ENCODE measurements at places on chromosomes 13 and 19. TPM values are rescaled to one million over a fixed set of nuclear protein-coding genes. Genes with fewer than 3 reads are reported as not detected.
A peak's percentile ranks its signal among the peaks of the same experiment; 100 is the strongest.

Gene OR7D2
- total RNA-seq, result 11.0 TPM

Gene DPF1
- total RNA-seq, result not detected

Gene TEX29
- total RNA-seq, result not detected

Gene GYS1
- total RNA-seq, result 50.8 TPM

Gene CNFN
- not detected for total RNA-seq

- peaks cover 82% of the 10 kb centered on the region for H3K36me3 ChIP-seq
- H3K27ac ChIP-seq, result no peak overlapping the region
- H3K27me3 ChIP-seq, result no peaks in the 10 kb centered on the region
Observed at GRCh38 chr19:32997716-32998355, 25.8 kb downstream of the FAAP24 start.

DNA sequence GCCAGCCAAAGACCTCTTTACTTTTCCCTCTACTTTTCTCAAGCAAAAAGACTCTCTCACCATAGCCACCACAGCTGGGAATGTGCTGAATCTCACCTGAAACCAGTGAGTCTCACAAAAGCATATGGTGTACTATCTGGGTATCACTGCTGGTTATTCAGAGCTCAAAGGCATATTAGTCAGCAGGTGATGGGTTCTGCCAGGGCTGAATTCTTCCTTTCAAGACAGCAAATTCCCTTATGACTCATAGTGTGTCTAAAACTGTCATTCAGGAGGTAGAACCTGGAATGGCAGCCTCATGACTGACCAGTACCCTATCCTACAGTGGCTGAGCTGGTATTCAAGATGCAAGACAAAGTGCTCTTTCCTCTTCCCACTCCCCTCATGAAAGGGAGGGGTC is 2859.1 kb downstream of the PCDH9 start:
- no peak overlapping the region for H3K4me3 ChIP-seq
- H3K27ac ChIP-seq, result no peak overlapping the region
- no peaks in the 10 kb centered on the region for H3K27me3 ChIP-seq
- H3K36me3 ChIP-seq, result no peaks in the 10 kb centered on the region

DNA sequence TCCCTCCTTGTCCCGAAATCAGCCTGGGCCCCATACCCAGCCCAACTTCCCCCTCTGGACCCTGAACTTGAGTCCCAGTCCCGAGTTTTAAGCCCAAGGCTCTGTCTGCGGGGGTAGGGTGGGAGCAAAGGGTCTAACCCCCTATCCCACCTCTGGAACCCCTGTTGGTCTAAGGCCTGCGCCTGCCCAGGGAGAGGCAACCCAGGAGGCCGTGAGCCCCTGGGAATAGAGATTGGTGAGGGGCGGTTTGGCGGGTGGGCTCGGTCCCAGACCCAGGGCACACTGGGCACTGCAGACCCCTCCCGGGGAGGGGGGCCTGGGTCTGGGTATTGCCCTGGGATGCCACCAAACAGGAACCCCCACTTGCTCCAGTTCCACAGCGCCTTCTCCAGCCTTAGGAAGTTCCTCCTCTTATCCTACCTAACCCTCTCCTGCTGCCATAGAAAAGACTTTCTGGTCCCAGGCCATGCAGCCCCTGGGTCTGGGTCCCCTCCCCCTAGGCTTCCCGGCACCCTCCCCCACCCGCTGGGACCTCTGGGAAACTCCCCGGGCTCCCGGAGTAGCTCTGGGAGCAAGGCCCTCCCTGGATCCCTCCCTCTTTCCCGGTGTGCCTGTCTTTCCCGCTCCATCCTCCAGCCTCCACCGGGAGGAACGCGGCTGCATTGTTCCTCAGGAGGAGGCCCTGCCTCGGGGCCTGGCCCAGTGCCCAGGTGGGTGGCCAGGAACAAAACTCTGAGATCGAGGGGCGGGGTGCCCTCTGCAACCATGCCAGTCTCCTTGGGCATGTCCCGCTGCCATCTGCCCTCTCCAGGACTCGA is 33.6 kb upstream of the NANOS3 start:
- H3K27ac ChIP-seq, result peak overlapping the region; percentile 95
- peaks cover 76% of the 10 kb centered on the region for H3K4me1 ChIP-seq
- H3K4me3 ChIP-seq, result peak overlapping the region; percentile 73
- no peaks in the 10 kb centered on the region for H3K36me3 ChIP-seq
- peak; percentile 78 for DNase-seq

DNA sequence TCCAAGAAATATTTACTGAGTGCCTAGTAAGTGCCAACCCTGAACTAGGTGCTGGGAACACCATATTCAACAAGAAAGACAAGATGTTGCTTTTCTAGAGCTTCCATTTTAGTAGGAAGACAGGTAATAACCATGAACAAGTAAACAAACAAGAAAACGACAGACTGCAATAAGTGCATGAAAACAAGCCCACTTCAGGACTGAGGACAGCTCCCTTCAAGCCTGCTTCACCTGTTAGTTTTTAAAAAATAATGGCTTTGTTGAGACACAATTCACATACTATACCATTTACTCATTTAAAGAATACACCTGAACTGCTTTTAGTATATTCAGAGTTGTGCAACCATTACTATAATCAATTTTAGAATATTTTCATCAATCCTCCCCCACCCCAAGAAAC is 30.4 kb downstream of the CYP4F22 start:
- no peak overlapping the region for H3K27ac ChIP-seq
- H3K4me1 ChIP-seq, result no peaks in the 10 kb centered on the region

- no peaks in the 10 kb centered on the region for H3K36me3 ChIP-seq
- no peak for DNase-seq
- no peaks in the 10 kb centered on the region for H3K27me3 ChIP-seq
- H3K4me1 ChIP-seq, result peaks cover 20% of the 10 kb centered on the region
Observed at GRCh38 chr19:50371914-50372475, 4.3 kb upstream of the NR1H2 start.

- peaks cover 60% of the 10 kb centered on the region for H3K27me3 ChIP-seq
- no peaks in the 10 kb centered on the region for H3K4me1 ChIP-seq
- H3K36me3 ChIP-seq, result no peaks in the 10 kb centered on the region
Observed at GRCh38 chr19:41706741-41707501, 1.5 kb upstream of the CEACAM5 start.

GRCh38 chr13:112110479-112110878 is 43.5 kb downstream of the SOX1 start:
- no peak overlapping the region for H3K4me3 ChIP-seq
- H3K27ac ChIP-seq, result no peak overlapping the region
- H3K36me3 ChIP-seq, result no peaks in the 10 kb centered on the region
- H3K4me1 ChIP-seq, result peaks cover 5% of the 10 kb centered on the region
- no peak for DNase-seq
